ENCODE measurements at places on chromosomes 13 and 19.

DNA sequence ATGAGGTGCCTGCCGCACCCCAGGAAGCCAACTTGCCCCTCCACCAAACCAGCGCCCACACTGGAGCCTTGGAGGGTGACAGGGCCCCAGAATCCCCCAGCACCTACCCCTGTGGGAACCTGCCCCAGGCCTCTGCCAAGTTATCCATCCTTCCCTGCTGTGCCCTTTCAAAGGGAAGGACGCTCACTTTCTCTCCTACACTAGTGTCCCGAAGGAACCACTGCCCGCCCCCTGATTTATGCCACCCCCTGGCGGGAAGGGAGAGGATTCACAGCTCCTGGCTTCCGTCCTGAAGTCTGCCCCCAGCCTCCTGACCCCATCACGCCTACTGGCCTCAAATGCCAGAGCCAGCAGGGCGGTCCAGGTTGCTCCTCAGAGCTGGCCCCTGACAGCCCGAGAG is 1.4 kb downstream of the EVI5L start:
- no peak for DNase-seq

- no peak for DNase-seq
Observed at GRCh38 chr13:59547950-59548349, 615.8 kb downstream of the DIAPH3 start.

- peak; percentile 13 for DNase-seq
Observed at GRCh38 chr13:90757127-90757680, 590.3 kb upstream of the MIR17HG start.

DNA sequence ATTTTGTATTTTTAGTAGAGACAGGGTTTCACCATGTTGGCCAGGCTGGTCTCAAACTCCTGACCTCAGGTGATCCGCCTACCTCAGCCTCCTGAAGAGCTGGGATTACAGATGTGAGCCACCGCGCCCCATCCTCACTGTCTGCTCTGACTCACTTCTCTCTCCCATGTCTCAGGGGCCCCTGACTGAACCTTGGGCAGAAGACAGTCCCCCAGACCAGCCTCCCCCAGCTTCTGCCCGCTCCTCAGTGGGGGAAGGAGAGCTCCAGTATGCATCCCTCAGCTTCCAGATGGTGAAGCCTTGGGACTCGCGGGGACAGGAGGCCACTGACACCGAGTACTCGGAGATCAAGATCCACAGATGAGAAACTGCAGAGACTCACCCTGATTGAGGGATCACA is 5.0 kb downstream of the SIGLEC9 start:
- no peak for DNase-seq

- no peak for DNase-seq
Observed at GRCh38 chr13:79796136-79796535, 315.2 kb downstream of the NDFIP2 start.

- no peak for DNase-seq
Observed at GRCh38 chr19:952680-953444, 27.0 kb downstream of the ARID3A start.

DNA sequence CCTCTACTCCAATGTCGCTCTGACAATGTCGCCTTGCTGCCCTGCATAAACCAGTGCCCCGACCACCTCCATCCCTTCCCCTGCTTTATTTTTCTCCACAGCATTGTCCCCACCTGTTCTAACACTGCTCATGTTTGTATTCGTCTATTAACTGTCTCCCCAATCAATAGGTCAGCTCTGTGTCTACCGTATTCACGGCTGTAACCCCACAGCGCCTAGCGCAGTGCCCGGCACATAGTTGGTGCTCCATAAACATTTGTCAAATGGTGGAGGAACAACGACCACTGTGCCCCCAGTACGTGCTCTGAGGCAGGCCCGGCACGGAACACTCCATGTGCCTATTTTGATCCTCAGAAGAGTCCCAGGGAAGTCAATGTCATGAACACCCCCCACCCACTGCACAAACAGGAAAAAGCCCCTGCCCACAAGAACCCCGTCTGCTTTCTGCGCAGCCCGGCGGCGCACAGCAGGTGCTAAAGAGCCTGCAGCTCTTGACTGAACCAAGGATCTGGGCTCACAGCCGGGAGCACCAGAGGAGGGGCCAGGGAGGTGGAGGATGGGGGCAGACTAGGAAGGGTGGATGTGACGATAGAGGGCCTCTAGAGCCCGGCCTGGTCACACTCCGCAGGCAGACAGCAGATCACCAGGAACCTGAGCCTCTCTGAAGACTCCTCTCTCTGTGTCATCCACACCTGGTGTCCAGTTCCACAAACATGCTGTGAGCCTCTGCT is 1.8 kb upstream of the CEACAM16 start:
- no peak for DNase-seq

GRCh38 chr13:59182241-59182640 is 981.5 kb downstream of the DIAPH3 start:
- DNase-seq: no peak

GRCh38 chr13:71677124-71677523 is 189.9 kb downstream of the DACH1 start:
- DNase-seq: no peak

DNA sequence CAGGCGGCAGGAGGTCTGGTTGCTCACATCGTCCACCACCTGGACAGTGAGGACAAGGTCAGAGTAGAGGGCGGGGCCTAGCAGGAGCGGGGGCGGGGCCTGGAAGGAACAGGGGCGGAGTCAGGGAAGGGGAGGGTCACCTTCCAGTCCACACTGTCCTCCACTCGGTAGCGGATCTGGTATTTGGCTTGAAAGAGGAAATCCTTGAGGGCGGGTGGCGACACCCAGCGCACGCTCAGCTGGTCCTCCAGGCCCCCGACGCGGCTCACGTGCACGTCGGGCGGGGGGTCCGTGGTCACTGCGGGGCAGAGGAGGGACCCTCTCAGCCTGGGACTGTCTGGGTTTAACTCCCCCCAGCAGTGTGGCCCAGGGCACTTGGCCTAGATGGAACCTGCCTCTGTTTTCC is 8.2 kb downstream of the REX1BD start:
- no peak for DNase-seq

GRCh38 chr13:79749984-79750551 is 269.1 kb downstream of the NDFIP2 start:
- DNase-seq: peak; percentile 96

- DNase-seq: no peak
Observed at GRCh38 chr19:14265290-14266036, 59.5 kb upstream of the ADGRL1 start.

DNA sequence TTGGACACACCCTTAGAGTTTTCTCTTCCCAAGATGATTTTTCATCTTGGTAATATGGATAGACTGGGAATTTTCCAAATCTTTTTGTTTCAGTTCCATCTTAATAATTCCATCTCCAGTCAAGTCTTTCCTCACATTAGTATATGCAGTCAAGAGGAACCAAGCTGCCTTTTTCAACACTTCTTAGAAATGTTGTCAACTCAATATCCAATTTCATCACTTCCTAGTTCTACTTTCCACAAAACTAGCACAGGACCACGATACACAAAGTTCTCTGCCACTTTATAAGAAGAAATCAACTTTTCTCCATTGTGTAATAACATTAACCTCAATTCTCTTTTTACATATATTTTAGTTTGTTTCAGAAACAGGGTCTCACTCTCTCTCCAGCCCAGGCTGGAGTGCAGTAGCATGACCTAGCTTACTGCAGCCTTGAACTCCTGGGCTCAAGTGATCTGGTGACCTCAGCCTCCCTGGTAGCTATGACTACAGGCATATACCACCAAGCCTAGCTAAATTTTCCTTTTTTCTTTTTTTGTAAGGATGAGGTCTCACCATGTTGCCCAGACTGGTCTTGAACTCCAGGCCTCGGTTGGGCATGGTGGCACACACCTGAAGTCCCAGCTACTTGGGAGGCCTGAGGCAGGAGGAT is 15.5 kb downstream of the ZNF443 start:
- DNase-seq: no peak

DNA sequence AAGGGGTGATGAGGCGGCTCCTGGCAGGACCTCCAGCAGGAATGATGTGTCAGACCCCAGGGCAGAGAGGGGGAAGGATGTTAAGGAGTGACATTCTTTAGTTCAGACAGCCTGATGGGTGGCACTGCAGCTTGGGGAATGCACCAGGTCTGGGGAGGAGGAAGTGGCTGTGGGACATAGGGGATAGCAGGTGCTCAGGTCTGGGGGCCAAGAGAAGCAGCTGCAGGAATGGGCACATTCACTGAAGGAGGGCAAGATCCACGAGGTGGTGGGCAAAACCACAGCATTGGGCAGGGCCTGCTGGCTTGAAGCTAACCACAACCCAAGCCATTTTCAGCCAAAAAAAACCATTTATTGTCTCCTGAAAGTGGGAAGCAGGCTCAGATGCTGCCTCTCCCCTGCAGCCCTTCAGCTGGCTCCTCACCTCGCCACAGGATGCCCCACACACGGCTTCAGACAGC is 26.5 kb downstream of the COMP start:
- no peak for DNase-seq

- peak; percentile 79 for DNase-seq
Observed at GRCh38 chr13:108795841-108796240, 166.4 kb downstream of the MYO16 start.

DNA sequence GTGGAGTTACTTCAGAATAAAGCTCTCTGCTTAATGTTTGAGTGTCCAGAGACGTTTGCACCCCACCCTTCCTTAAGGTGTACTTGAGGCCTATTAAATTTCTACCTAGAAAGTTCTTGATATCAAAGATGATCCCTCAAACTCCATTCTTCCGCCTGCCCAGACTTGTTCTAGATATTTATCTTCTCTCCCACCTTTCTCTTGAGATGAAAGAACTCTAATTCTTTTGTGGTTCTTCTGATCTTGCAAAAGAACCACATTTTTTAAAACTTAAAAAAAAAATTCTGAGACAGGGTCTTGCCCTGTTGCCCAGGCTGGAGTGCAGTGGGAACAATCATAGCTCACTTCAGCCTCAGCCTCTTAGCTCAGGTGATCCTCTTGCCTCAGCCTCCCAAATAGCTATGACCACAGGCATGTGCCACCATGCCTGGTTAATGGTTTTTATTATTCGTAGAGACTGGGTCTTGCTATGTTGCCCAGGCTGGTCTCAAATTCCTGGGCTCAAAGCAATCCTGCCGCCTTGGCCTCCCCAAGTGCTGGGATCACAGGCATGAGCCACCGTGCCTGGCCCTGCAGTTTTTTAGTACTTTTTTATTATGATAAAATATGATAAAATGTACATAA is 94.3 kb downstream of the SIPA1L3 start:
- no peak for DNase-seq

GRCh38 chr13:31880851-31881494 is 141.6 kb downstream of the RXFP2 start:
- no peak for DNase-seq

All from astrocyte of the spinal cord (primary cell).